ENCODE measurements at places on chromosomes 6 and 20.

- no peak for DNase-seq
These were observed 70.1 kb downstream of the KLHL32 start for GRCh38 chr6:96994660-96995059.

DNA sequence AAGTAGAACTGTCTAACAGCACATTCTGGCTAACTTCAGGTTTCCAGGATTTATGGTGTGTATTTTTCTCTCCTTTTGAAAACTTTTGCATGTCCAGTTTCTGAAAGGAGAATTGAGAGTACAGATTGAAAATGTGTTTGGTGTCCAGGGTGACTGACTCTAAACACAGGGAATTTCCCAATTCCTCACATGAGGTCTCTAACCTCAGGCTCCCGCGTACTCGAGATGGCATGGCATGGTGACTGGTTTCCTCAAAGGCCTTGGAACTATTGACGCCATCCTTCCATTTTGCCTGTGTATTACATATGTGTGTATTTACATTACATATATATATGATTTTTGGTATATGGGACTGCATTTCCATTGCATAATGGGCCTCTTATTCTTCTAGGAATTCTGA lies 52.5 kb downstream of the PRND start:
- DNase-seq, result no peak

- peak; percentile 46 for DNase-seq
These were observed 62.4 kb downstream of the TNFRSF21 start for GRCh38 chr6:47247227-47247797.

GRCh38 chr6:158565482-158566040 lies 5.7 kb downstream of the TMEM181 start:
- no peak for DNase-seq

DNA sequence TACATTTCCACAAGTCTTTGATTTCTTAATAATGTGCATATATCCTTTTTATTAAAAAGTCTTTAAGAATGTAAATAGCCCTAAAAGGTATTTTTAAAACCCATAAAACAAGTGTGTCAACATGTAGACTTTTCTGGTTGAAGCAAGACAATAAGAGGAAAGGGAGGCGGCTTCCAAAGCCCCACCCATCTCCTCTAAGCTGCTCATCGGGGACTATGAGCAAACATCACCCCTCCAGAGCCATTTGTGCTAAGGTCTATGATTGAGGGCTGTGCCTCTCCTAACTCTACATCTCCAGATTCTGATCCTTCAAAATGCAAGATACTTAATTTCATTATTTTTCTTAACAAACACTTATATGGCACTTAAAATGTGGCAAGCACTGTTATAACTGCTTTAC lies 2.5 kb upstream of the NAA20 start:
- DNase-seq, result peak; percentile 46

DNA sequence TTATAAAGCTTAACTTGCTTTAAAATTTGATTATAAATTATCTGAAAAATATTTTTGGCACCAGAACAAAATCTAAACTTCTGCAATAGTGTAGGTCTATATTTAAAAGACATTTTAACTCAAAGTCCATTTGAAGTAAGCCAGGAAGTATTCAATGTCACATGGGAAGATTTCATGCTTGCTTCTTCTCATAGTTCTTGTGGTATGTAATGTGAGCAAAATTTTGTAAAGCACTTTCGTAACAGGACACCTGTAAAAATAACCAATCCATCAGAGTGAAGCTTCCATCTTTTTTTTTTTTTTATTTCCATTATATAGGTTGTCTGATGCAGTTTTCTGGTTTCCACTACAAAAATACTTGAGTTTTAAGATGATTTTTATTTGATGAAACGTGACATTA lies 386.1 kb downstream of the LAMA2 start:
- no peak for DNase-seq

- DNase-seq, result no peak
These were observed 50.2 kb downstream of the ERMARD start for GRCh38 chr6:169801396-169802160.

- DNase-seq, result no peak
These were observed 46.4 kb upstream of the ZNFX1 start for GRCh38 chr20:49324306-49324705.

- DNase-seq, result no peak
These were observed 33.1 kb upstream of the RNF8 start for GRCh38 chr6:37320646-37321045.

DNA sequence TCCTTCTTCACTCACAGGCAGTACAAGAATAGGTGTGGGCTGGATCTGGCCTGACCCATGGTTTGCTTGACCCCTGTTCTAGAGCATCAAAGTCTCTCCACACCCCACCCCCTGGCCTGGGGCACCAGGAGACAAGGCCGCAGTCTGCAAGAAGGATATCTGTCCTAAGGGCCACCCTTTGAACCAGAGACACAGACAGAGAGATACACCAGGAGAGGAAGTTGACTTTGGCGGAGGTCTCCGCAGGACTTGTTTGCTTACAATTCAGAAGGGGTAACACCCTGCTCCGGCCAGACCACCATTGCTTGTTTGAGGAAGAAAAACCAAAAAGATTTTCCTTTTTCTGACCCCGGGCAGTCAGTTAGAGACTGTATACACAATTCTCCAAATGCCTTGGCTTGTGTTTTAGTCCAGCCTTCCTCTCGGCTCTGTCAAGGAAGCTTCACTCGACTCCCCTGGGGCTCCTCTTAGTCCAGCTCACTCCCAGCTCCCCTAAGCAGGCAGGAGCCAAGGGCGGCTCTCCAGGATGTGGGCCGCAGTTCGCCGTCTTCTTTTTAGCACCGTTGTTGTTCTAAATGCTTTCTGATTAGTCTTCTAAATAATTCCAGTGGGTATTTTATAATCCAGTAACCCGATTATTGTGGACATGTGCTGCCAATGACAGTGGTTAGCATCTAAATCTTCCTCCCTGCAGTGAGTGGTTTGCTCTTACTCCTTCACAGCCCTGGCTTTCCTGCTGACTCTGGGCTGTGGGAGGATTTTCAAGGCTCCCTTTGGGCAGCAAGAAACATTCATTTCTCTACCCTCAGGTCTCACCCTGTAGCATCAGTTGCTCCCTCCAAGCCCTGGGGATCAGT lies 58.6 kb upstream of the MRPS10 start:
- DNase-seq, result no peak

GRCh38 chr20:43925801-43926200 lies 11.1 kb downstream of the TOX2 start:
- no peak for DNase-seq

DNA sequence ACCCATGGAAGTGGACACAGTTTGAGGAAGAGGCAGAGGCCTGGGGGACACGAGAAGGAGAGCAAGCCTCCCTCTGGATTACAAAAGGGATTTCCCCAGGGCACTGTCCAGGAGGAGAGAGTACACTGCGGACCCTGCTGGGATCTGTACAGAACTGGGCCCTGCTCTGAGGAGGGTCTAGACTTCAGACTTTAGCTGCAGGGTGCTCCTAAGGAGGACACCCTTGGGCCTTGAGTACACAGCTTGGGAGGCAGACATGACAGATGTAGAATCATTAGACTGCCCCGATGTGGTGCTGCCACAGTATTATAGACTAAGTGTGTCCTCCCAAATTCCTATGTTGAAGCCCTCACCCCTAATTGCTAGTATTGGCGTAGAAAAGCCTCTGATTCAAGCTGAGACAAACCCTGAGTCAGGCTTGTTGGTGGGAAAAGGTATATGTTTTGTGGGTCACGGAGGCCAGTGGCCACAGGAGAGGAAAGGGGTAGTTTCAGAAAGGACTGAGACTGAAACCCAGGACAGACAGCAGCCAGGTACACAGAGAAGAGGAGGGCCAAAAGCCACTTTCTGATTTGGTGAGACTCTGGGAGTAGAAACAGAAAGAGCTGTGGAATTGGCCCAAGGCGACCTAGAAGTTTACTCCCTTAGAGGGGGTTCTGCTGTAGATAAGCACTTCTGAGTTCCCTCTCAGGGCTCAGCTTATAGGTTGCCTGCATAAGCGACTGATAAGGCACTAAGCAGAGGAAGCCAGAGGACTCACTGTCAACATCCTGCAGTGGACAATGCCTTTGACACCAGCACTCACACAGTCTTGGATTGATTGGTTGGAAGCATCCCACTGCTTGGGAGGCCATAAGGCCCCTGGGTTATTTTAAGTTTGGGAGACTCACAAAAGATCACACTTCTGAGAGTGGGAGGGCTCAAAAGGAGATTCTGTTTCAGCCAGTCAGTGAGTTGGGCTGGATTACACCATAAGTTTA lies 16.5 kb upstream of the SH3BGRL2 start:
- no peak for DNase-seq

- DNase-seq, result no peak
These were observed 26.2 kb downstream of the SLC16A10 start for GRCh38 chr6:111113336-111114086.

- peak; percentile 28 for DNase-seq
These were observed 193.4 kb upstream of the PRDM1 start for GRCh38 chr6:105892577-105893262.

Data from HuH-7 (cell line).